H7 (cell line): ENCODE measurements at places on chromosomes 7 and 10. TPM values are rescaled to one million over a fixed set of nuclear protein-coding genes. Genes with fewer than 3 reads are reported as not detected.

Gene ZNF32
- 24.8 and 27.5 TPM in 2 replicates for total RNA-seq

DNA sequence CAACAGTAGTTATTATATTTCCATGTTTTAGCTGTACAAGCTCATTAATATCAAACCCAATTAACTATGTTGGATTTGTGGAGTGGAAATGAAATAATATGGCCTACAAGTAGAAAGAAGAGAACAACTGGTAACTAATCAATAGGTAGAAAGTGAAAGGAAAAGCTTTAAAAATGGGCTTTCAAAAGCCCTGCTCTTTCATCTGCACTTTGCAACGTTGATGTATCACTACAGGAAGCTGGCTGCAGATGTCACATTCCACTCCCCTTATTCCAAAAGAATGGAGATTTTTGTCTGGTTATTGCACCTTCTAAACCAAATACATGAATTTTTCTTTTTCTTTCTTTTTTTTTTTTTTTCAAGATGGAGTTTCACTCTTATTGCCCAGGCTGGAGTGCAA is 11.7 kb upstream of the MKI67 start:
- no peak for DNase-seq

Gene MUC3A
- 8.5 and 14.6 TPM in 2 replicates for total RNA-seq

- DNase-seq: no peak
Measured at GRCh38 chr10:86439544-86439943, 72.9 kb upstream of the GRID1 start.

DNA sequence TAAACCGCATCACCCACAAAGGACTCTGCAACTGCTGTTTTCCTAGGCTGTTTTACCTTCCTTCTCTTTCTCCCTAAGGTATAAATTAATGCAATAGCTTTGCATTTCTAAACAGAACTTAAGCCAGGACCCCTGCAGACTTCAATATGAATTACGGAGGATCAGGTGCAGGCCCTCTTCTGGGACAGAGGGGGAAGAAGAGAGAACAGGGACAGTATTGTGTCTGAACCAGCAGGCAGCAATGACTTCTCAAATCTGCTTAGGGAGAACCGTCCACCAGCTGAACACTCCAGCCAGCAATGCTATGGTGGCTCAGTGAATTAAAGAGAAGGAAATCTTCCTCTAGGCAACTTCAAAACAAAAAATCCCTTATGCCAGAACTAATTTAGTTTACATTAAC is 35.7 kb downstream of the POLR3A start:
- peak; percentile 33 for DNase-seq

- DNase-seq: peak; percentile 3
Measured at GRCh38 chr10:18793951-18794350, 134.7 kb downstream of the ARL5B start.

Gene OR13A1
- not detected in 2 replicates for total RNA-seq

GRCh38 chr7:137791930-137792329 is 54.8 kb downstream of the DGKI start:
- no peak for DNase-seq

- no peak for DNase-seq
Measured at GRCh38 chr10:130634816-130635215, 498.6 kb downstream of the GLRX3 start.

DNA sequence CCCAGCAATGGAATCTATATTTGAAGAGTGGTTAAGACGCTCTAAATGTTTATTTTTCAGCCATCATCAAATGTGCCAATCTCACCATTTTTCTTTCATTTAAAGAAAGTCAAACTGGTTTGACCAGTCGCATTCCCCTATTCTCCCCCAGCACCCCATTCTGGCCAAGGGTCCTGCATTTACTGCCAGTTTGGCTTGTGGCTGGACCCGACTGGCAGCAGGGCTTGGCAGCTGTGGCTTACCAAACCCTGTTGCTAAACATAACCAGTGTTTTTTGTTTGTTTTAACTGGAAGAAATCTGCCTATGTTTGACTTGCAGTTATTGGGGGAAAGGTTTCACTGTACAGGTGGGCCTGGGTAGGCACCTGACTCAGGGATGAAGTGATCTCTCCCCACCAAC is 116.3 kb downstream of the CYP26A1 start:
- no peak for DNase-seq

DNA sequence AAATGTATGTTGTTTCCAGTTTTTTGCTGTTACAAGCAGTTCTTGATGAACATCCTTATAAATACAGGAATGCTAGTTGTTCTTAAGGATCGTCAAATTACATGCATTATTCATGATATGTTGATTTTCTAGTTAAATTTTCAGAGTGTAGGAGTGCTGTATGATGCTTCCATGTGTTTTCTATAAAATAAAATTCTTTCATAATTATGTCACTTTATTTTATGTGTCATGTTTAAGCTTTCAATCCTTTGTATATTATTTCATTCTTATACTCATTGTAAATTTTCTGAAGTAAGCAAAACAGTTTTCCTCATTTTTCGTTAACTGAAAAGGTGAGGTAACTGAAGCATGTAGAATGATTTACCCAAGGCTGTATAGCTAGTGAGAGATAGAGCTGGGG is 16.8 kb upstream of the MYPN start:
- DNase-seq: no peak

GRCh38 chr7:111486472-111487142 is 75.7 kb downstream of the IMMP2L start:
- DNase-seq: peak; percentile 47

DNA sequence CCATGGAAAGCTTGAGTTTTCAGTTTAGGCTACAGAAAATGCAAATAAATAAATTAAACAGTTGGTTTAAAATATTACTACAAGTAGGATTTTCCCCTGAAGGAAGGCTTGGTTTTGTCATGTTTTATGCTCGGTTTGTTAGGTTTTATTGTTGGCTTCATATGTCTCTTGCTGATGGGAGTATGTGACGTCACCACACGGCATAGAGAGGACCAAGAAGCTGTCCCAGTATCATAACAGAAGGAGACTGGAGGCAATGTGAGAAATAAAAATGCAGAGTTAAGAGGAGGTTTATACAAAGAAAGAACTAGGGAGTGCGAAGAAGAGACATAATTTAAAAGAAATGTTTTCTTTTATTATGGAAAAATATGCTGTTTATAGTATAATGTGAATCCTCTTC is 24.4 kb downstream of the PCDH15 start:
- DNase-seq: no peak
